Glomerular endothelial cell (primary cell): ENCODE measurements at places on chromosomes 6 and 20. TPM values are rescaled to one million over a fixed set of nuclear protein-coding genes. Genes with fewer than 3 reads are reported as not detected.

Gene CST3
- 440 and 787 TPM in 2 replicates for total RNA-seq

Gene ELOVL2
- total RNA-seq = not detected in 2 replicates

Gene TNF
- total RNA-seq = 0.88 and 4.4 TPM in 2 replicates

Gene KIF6
- total RNA-seq = 0.06 TPM in 1 of 2 replicates, not detected in the other

Gene SRMS
- not detected in 2 replicates for total RNA-seq

Gene NHLRC1
- 3.6 and 3.8 TPM in 2 replicates for total RNA-seq

Gene GTSF1L
- not detected in 2 replicates for total RNA-seq

Gene RAET1G
- 0.58 TPM in 1 of 2 replicates, not detected in the other for total RNA-seq

Gene LY6G6C
- not detected in 2 replicates for total RNA-seq
